ENCODE measurements at places on chromosomes 6 and 20.
A peak's percentile ranks its signal among the peaks of the same experiment; 100 is the strongest.

GRCh38 chr6:39157511-39157910 is 42.5 kb upstream of the SAYSD1 start:
- DNase-seq: no peak

GRCh38 chr6:111724505-111724904 is 118.8 kb upstream of the TRAF3IP2 start:
- no peak for DNase-seq

- DNase-seq: no peak
Measured at GRCh38 chr20:22807646-22808244, 223.4 kb upstream of the FOXA2 start.

DNA sequence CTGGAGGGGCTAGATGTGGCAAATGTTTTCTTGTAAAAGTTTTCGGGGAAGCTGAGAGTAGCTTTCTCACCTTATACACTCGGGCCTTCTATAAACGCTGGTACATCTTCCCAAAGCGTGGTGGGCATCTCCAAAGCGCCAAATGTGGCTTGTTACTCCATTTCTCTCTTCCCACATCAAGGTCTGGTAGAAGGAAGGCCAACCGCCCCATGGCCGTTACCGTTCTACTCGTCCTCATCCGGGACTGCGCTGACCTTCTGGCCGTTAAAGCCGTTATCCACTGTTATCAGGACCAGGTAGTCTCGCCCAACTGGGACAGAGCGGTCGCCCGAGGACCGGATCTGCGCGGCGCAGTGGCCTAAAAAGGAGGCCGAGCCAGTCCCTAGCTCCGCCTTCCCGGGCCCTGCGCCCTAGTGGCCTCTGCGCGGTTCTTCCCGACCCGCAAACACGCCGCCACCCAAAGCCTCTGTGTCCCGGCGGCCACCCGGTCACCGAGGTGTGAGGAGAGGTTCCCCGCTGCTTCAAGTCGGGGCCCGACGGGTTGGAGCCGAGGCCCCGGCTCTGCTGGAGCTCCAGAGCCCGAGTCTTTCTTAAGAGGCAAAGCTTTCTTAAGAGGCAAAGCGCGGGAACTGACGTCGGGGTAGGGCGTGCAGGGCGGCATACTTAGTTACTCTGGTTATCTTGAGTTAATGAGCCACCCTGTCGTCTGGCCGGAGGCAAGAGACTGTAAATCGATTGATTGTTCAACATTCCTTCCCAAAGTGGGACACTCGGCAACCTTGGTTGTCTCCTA is 90.5 kb downstream of the GPX5 start:
- no peak for DNase-seq

DNA sequence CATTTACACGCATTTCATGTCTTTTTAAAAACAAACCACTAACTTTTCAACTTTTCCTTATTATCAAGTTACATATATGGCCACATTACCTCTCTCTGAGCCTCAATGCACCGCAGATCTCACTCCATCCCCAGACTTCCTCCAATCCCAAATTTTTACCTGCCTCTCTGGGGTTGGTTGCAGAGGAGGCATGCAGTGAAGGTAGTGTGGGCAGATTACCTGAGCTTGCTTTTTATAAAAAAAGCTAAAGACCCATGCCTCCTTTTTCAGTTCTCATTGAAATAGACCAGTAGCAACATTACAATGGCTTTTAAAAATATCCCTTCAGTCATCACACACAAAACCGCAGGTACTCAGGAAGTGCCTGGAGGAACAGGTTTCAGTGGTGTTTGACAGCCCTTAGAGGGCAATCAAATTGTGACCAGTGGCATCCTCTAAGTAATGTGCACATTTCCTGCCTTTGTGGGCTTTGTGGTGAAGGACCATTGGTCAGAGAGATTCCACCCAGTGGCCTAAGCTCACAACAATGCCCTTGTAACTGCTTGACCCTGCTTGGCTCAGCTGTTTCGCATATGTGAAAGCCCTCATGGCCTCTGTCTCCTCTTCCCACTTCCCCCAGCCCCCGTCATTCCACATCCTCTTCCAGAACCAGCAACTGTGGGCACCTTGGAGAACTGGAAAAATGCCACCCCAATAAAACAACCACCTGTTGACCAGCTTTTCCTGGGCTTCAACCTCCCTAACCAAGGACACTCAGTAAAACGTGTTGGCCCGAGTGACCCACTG is 30.2 kb upstream of the IL17A start:
- DNase-seq: peak; percentile 2

DNA sequence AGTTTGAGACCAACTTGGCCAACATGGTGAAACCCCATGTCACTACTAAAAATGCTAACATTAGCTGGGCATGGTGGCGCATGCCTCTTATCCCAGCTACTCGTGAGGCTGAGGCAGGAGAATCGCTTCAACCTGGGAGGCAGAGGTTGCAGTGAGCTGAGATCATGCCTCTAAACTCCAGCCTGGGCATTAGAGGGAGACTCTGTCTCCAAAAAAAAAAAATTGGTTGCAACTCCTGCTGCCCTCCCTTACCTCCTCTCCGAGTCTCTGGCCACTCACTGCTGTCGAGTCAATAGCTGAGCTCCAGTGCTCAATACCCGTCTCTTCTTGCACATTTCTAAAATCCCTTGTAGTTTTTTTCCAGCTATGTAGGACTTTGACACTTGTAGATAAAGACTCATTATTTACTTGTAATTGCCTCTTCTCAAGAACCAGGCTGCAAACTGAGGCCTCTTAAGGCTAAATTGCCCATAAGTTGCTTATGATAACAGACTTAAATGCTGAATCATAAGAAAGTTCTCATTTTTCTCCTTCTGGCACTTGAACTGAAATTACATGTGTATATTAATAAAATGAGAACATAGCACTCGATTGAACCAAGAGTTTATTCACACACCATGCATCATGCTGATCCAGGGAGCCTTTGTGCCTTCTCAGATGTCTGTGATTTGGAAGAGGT is 13.8 kb downstream of the HECA start:
- DNase-seq: no peak

GRCh38 chr20:25206063-25206403 is 10.5 kb downstream of the ENTPD6 start:
- no peak for DNase-seq

- DNase-seq: no peak
Measured at GRCh38 chr20:50017576-50018248, 34.9 kb downstream of the SNAI1 start.

DNA sequence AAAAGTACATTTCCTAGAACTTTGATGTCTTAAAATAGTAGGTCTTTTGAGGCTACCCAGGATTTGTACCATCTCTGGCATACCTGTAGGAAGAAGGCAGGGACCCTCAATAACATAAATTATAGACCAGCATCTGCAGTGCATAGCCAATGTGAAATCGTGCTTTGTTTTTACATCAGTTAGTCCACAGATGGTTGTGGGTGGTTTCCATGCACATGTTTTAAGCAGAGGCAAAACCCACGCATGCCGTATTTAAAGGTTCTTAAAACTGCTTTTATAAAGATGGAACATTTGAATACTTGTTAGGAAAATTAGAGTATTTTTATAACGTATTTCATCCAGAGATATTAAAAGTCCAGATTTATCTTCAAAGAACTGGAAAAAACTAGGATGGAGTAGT is 66.3 kb downstream of the SH3BGRL2 start:
- DNase-seq: no peak

GRCh38 chr6:92906385-92906784 is 513.0 kb downstream of the EPHA7 start:
- no peak for DNase-seq

- no peak for DNase-seq
Measured at GRCh38 chr6:9789201-9789600, 625.7 kb downstream of the TFAP2A start.

DNA sequence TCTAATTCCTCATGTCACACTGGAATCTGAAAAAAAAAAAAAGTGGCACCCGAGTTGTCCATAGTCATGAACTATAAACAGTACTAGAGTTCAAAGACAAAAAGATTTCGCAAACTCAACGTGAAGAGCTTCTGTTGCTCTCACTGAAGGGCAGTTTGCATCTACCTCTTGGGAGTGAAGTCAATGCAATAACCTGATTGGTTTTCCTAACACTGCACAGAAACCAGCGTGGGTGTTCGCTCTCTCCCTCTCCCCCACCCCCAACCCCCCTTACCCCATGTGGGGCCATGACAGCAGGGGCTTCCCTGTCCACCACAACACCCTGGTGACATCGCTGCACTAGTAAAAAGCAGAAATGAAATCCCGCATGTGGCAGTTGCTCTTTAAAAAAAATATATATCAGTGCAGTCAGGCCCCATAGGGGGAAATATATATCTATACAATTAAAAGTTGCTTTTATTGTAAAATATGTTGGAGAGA is 66.9 kb downstream of the GMPR start:
- DNase-seq: no peak

DNA sequence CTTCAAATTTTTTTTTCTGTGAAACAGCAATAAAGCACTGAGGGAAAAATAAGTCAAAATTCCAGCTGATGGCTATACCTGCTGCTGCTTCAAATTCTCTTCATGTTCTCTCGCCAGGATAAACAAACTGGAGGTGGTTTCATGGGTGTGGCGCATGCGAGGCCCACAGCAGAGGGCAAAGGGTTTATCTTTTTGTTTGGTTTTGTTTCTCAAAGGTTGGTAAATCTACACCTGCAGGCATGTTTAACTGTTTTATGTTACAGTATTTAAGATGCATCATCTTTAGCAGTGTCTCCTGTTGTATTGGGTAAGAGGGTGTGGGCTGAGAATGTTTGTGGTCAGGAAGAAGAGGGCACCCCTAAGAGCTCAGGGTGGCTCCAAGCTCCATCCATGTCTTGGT is 342.2 kb downstream of the CDH26 start:
- no peak for DNase-seq

- DNase-seq: no peak
Measured at GRCh38 chr6:99498421-99498820, 16.8 kb downstream of the USP45 start.

GRCh38 chr6:134954272-134955000 is 4.5 kb upstream of the ALDH8A1 start:
- peak; percentile 6 for DNase-seq

DNA sequence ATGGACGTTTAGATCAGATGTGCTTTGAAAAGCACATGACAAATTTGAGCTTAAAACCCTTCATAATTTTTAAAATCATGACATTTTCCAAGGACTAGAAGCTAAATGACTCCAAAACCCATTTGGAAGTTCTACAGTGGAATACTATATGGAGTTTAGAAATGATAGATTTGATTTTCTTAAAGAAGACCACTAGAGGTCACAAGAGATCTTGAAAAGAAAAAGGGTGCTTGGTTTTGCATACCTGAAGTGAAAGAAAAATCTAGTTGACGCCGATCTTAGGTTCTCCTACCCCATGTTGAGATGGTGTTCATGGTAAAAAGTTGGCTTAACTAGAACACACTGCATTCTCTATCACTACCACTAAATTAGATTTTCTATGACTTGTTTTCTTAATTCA is 31.5 kb downstream of the CFAP61 start:
- peak; percentile 22 for DNase-seq

- DNase-seq: no peak
Measured at GRCh38 chr20:924639-925038, 8.5 kb upstream of the ANGPT4 start.

DNA sequence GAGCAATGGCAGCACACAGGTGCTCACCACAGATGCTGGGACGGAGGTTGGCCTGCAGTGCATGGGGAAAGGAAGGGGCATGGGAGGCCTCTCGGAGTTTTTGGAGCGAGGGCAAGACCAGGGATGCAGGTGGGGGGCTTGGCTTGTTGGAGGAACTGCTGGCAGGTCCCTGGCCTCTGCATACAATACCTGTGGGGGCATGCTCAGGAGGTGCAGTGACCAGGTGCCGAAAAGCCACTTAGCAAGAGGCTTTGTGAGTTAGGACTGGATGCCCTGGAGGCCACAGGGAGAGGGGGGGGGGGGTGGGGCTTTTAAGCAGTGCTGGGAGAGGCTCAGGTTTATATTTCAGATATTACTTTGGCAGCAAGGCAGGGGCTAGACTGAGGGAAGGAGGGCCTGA is 142.7 kb downstream of the F13A1 start:
- DNase-seq: no peak

- DNase-seq: peak; percentile 47
Measured at GRCh38 chr20:60206259-60206658, 248.0 kb downstream of the CDH26 start.

DNA sequence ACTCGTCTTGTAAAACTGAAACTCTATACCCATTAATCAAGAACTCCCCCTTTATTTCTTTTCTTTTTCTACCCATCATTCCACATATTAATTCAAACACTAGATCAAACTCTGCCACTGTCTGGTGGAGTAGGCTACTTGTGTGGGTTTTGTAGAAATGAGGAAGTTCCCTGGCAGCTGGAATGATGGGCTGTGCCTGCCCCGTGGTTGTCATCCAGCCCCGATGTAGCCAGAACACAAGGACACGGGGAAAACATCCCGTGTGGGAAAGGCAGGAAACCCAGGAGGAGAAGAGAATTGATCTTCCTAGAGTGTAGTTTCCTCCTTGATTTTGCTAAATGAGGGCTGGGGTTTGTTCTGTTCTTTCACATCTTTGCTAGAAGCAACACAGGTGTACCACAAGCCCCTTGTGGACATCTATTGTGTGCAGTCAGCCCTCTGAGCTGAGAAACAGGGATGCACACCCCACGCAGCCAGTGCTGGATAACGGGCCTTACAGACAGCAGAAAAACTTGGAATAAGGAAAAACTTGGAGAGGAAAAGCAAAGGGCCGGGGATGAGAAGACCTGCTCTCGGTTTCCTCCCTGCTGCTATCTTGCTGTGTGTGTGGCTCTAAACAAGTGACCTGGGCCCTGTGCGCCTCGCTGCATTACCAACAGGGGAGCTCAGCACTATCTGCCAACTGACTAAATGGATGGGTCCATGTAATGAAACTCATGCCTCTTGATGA is 88.0 kb downstream of the SCML4 start:
- DNase-seq: no peak

DNA sequence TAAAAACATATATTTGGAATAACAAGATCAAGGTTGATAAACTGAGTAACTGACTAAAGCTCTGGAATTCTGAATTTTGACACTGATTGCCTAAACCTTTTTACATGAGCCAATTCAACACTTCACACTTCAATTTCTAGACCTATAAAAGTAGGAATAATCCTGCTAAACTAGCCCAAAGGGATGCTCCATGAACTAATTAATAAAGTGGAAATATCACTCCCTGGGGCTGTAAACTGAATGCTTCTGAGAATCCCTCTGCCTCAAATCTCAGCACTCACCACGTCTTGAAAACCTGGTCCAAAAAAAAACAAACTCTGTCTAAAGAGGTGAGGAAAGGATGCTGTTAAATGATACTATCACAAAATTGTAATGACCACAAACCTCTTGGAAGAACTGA is 50.9 kb downstream of the DCDC2 start:
- DNase-seq: no peak

DNA sequence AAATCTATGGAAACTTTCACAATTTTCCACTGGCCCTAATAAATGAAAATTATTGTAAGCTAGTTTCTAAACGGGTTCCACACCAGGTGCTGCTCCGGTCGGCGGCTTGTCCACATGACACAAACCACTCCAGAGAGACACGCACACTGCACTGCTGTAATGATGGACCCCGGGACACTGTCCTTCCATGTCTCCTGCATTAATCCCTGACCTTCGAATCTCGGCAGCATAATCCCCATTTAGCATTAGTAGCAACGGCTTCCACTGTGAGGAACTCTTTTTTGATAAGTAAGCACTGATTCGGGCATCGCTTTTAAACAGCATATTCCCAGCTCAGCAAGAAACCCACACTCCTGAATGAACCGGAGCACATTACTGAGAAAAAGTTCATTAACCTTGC is 43.5 kb downstream of the INSM1 start:
- DNase-seq: no peak
